Activated naive CD8-positive, alpha-beta T cell treated with anti-CD3 and anti-CD28 coated beads, Interleukin-2, amount 50 U/mL, for 24 hours (primary cell): ENCODE measurements at places on chromosomes 6 and 20.

DNA sequence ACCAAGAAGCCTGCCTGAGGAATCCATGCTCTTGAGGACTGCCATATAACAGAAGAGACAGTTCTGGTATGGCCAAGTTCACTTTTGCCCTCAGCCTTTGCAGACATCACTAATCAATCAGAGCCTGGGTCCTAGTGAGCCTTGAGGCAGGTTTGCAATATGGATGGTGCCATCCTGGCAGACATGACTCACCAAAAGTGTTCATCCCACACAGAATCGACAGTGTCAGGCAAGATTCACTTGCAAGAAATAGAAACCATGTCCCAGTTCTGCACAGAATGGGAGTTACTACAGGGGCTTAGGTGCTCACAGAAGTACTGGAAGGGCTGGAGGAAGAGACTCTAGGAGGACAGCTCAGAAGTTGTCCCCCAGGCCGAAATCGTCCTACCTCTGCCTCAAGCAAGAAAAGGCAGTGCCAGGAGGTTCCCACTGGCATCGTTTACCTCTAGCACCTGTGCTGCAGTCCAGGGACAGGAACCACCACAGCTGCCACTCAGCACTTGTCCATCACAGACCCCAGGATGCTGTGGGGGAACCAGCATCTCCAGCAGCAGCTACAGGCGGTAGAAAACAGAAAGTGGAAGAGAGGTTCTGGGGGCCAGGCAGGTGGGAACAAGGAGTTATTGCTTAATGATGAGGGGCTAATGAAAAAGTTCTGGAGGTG lies 42.6 kb upstream of the PHACTR3 start:
- H3K36me3 ChIP-seq, result no peaks in the 10 kb centered on the region
- H3K27ac ChIP-seq, result no peak overlapping the region
- peaks cover 6% of the 10 kb centered on the region for H3K27me3 ChIP-seq
- H3K4me1 ChIP-seq, result no peaks in the 10 kb centered on the region
- no peak overlapping the region for H3K4me3 ChIP-seq

- H3K4me3 ChIP-seq, result no peak overlapping the region
- H3K4me1 ChIP-seq, result peaks cover 3% of the 10 kb centered on the region
- H3K27ac ChIP-seq, result no peak overlapping the region
- H3K36me3 ChIP-seq, result no peaks in the 10 kb centered on the region
- no peak for DNase-seq
Measured at GRCh38 chr6:139446768-139447655, 72.6 kb upstream of the CITED2 start.

GRCh38 chr6:169723200-169723909 lies 945 bp downstream of the PHF10 start:
- H3K27ac ChIP-seq, result peak overlapping the region; percentile 95
- peaks cover 52% of the 10 kb centered on the region for H3K4me1 ChIP-seq
- H3K4me3 ChIP-seq, result peak overlapping the region; percentile 96
- H3K27me3 ChIP-seq, result no peaks in the 10 kb centered on the region

GRCh38 chr6:37078814-37079213 lies 73.4 kb downstream of the FGD2 start:
- no peaks in the 10 kb centered on the region for H3K36me3 ChIP-seq
- H3K4me1 ChIP-seq, result no peaks in the 10 kb centered on the region
- H3K4me3 ChIP-seq, result no peak overlapping the region
- no peak for DNase-seq
- H3K27me3 ChIP-seq, result no peaks in the 10 kb centered on the region

DNA sequence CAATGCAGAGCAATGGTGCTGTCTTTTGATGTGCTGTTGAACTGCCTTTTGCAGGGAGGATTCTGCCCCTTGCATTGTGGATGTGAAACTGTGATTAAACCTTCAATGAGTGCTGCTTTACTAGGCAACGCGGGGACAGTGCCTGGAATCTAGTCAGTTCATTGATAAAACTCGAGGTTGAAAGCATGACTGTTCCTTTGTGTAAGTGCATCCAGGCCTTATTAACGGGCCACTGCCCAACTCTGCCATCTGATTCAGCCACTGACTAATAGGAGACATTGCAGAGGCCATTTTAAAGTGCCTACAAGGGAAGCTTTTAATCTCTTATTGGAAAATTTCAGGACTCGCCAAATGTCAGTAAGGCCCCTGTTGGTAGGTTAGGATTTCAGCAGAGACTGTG lies 49.3 kb downstream of the SLC35F1 start:
- DNase-seq, result no peak
- H3K4me1 ChIP-seq, result no peaks in the 10 kb centered on the region
- no peak overlapping the region for H3K27ac ChIP-seq
- H3K4me3 ChIP-seq, result no peak overlapping the region
- H3K36me3 ChIP-seq, result no peaks in the 10 kb centered on the region

DNA sequence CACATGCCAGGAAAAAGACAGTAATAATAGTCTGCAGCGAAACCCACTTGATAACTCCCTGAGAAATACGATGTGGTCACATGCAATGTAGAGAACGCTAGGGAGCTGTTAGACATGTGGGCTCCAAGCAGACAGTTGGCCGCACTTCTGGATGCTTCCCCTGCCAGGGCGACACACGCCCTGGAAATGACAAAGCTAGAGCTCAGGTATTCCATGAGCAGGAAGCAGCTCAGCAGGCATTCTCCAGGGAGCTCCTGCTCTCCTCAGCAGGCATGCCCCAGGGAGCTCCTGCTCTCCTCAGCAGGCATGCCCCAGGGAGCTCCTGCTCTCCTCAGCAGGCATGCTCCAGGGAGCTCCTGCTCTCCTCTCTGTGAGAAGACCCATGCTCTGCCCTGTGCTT lies 52.4 kb upstream of the NXT1 start:
- H3K4me1 ChIP-seq, result no peaks in the 10 kb centered on the region
- no peak overlapping the region for H3K4me3 ChIP-seq
- H3K27me3 ChIP-seq, result no peaks in the 10 kb centered on the region
- H3K27ac ChIP-seq, result no peak overlapping the region
- DNase-seq, result no peak

- no peaks in the 10 kb centered on the region for H3K27me3 ChIP-seq
- peak overlapping the region; percentile 61 for H3K27ac ChIP-seq
Measured at GRCh38 chr6:73727114-73727513, 31.1 kb downstream of the CD109 start.

DNA sequence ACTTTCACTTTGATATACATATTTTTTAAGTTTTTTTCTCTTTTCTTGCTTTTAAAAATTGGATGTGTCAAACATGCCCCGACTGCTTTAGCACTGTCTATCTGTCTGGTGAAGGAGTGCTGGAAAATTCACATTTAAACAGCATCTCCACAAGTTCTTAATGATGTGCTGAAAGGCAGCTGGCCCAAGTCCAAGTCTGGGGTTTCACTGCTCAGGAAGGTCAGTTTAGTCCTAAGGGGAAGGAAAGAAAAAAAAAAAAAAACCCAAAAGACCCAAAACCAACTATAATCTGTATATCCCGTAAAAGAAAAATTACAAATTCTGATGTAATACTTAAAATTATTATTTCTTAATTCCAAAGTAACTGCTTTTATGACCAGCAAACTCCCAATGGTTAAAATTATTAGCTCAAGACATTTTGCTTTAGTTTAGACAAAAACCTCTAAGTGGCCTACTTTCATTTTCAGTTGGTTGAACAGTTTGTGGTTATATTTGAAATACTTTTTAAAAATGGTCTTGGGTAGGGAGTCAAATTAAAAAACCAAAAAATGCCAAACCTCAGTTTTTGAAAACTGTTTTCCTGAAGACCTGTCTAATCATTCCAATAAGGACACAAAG lies 79.5 kb upstream of the PREP start:
- no peak for DNase-seq
- peaks cover 11% of the 10 kb centered on the region for H3K4me1 ChIP-seq
- H3K4me3 ChIP-seq, result peak overlapping the region; percentile 34
- peaks cover 8% of the 10 kb centered on the region for H3K27me3 ChIP-seq

- H3K4me1 ChIP-seq, result no peaks in the 10 kb centered on the region
- H3K36me3 ChIP-seq, result peaks cover 3% of the 10 kb centered on the region
- H3K4me3 ChIP-seq, result no peak overlapping the region
- H3K27ac ChIP-seq, result no peak overlapping the region
- H3K27me3 ChIP-seq, result peaks cover 3% of the 10 kb centered on the region
- DNase-seq, result no peak
Measured at GRCh38 chr6:7033202-7033601, 74.6 kb upstream of the RREB1 start.

- H3K4me3 ChIP-seq, result no peak overlapping the region
- no peaks in the 10 kb centered on the region for H3K4me1 ChIP-seq
- no peak for DNase-seq
- peaks cover 8% of the 10 kb centered on the region for H3K27me3 ChIP-seq
Measured at GRCh38 chr6:37122861-37123260, 47.1 kb upstream of the PIM1 start.

DNA sequence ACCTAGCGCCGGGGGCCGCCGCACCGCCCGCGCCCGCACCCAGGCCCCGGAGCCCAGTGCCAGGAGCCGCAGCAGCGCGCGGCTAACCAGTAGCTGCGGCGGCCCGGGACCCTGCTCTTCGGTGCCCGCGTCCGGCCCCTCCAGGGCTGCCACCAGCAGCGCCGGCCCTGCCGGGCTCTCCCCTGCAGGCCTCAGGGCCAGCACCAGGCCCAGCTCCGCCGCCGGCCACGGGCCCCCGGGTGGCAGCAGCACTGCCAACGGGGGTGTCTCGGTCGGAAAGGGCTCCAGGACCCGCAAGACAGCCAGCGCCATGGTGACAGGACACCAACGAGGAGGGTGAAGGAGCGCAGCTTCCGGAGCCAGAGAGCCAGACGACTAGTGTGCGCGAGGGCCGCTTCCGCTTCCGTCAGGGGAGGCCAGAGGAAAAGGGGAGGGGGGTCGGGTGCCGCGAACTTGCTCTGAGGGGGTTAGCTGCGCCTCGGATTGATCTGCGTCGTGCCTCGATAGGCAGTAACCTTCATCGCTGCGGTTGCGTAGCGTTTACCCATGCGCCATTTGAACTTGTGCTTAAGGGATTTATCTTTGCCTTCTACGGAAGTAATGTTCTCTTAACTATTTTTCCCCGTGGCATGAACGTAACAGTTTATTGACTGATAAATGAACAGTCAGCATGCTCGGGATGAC lies at the start of gene PEX6:
TSS of gene PEX6 (minus strand) at position 343 of the 684 bp plus-strand sequence. CDS start at position 312, 31 bp downstream.
- H3K4me1 ChIP-seq, result peaks cover 60% of the 10 kb centered on the region
- H3K4me3 ChIP-seq, result peak within 1 kb of the TSS; percentile 92
- no peaks in the 10 kb centered on the region for H3K27me3 ChIP-seq
- DNase-seq, result peak; percentile 88
- H3K27ac ChIP-seq, result peak within 1 kb of the TSS; percentile 97

GRCh38 chr6:97113170-97113569 lies 169.8 kb downstream of the MMS22L start:
- H3K27ac ChIP-seq, result peak overlapping the region; percentile 90
- peaks cover 5% of the 10 kb centered on the region for H3K36me3 ChIP-seq
- peaks cover 2% of the 10 kb centered on the region for H3K27me3 ChIP-seq
- peaks cover 53% of the 10 kb centered on the region for H3K4me1 ChIP-seq
- H3K4me3 ChIP-seq, result no peak overlapping the region

GRCh38 chr6:40953486-40953885 lies 85.5 kb downstream of the UNC5CL start:
- H3K27me3 ChIP-seq, result peaks cover 10% of the 10 kb centered on the region
- H3K27ac ChIP-seq, result no peak overlapping the region
- DNase-seq, result no peak
- no peaks in the 10 kb centered on the region for H3K4me1 ChIP-seq
- no peaks in the 10 kb centered on the region for H3K36me3 ChIP-seq
- no peak overlapping the region for H3K4me3 ChIP-seq

- H3K4me1 ChIP-seq, result peaks cover 6% of the 10 kb centered on the region
- H3K4me3 ChIP-seq, result no peak overlapping the region
- DNase-seq, result peak; percentile 66
- H3K27me3 ChIP-seq, result no peaks in the 10 kb centered on the region
- no peaks in the 10 kb centered on the region for H3K36me3 ChIP-seq
Measured at GRCh38 chr20:32902456-32903420, 44.0 kb downstream of the EFCAB8 start.

GRCh38 chr20:36887752-36888090 lies 11.8 kb downstream of the TLDC2 start:
- no peaks in the 10 kb centered on the region for H3K27me3 ChIP-seq
- H3K4me1 ChIP-seq, result peaks cover 6% of the 10 kb centered on the region
- H3K4me3 ChIP-seq, result no peak overlapping the region
- no peak for DNase-seq

GRCh38 chr6:107965746-107966145 lies 7.7 kb upstream of the SEC63 start:
- DNase-seq, result no peak
- H3K36me3 ChIP-seq, result no peaks in the 10 kb centered on the region
- H3K4me1 ChIP-seq, result peaks cover 13% of the 10 kb centered on the region
- no peak overlapping the region for H3K27ac ChIP-seq
- no peak overlapping the region for H3K4me3 ChIP-seq
- H3K27me3 ChIP-seq, result no peaks in the 10 kb centered on the region

GRCh38 chr6:91341473-91341872 lies 754.6 kb upstream of the MAP3K7 start:
- H3K4me3 ChIP-seq, result no peak overlapping the region
- no peaks in the 10 kb centered on the region for H3K4me1 ChIP-seq
- no peak for DNase-seq
- no peaks in the 10 kb centered on the region for H3K36me3 ChIP-seq

DNA sequence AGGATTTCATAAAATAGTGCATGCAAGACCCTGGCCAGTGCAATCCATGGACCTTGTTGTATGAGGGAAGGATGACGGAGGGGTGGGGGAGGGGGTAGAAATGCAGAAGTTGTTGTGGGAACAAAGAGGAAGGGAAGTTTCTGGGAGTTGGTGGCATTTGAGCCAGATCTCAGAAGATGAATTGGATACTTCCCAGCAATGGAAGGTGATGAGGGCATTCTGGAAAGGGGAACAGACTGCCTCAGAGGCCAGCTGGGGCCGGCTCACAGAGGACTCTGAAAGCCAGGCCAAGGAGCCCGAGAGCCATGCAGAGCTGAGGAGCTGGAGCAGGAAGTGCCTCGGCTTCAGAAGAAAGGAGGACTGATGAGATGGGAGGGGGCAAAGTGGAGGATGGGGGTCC lies 2.7 kb downstream of the TMEM74B start:
- no peak for DNase-seq
- peaks cover 3% of the 10 kb centered on the region for H3K36me3 ChIP-seq
- no peak overlapping the region for H3K4me3 ChIP-seq
- H3K27ac ChIP-seq, result no peak overlapping the region

- H3K27me3 ChIP-seq, result no peaks in the 10 kb centered on the region
- no peaks in the 10 kb centered on the region for H3K36me3 ChIP-seq
Measured at GRCh38 chr6:19896693-19897010, 59.5 kb downstream of the ID4 start.

DNA sequence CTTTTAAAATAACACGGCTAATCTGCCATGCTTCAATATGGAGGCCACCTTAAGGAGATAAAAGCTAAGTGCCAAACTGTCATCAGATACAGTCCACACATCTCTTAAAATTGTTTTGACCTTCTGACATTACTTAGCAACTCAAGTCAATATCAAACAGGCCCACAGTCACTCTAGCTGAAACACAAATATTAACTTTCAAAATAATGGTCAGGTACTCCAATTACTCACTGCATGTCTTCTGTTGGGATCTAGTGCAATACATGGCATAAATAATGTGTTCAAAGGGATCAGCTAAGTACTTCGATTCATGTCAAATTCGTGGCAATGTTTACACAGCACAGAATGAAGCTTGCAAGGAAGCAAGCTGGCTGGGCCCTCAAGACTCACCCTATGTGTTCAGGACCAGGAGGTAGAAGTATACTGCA lies 133.9 kb upstream of the BEND6 start:
- DNase-seq, result no peak
- H3K27ac ChIP-seq, result no peak overlapping the region
- no peaks in the 10 kb centered on the region for H3K4me1 ChIP-seq
- peaks cover 2% of the 10 kb centered on the region for H3K27me3 ChIP-seq
- no peaks in the 10 kb centered on the region for H3K36me3 ChIP-seq
- H3K4me3 ChIP-seq, result no peak overlapping the region
